Colonic mucosa (tissue), 4 donors: ENCODE measurements at places on chromosomes 3 and 15. TPM values are rescaled to one million over a fixed set of nuclear protein-coding genes. Genes with fewer than 3 reads are reported as not detected.

PPM1L gene
- 15.6 TPM for total RNA-seq

KBTBD8 gene
- 5.0 TPM for total RNA-seq

ADIPOQ gene
- total RNA-seq, result 0.58 TPM

PCSK6 gene
- 29.9 TPM for total RNA-seq

- no peak for DNase-seq
Measured at GRCh38 chr3:55333046-55333445, 154.1 kb downstream of the WNT5A start.

DNA sequence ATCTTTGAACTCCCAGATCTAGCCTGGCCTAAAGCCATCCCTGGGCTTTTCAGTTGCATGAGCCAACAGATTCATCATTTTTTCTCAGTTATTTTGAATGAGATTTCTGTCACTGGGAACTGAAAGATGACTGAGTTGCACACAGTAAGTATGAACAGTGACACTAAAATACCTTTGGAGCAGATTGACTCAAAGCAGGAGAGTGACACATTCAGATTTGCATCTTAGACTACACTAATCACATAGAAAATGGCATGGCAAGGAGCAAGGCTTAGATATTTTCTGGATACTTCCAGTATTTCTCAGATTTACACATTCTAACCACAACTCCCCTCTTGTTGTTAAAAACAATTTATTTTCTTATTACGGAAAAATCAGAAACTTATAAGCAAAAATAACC, 32.8 kb downstream of the SEC62 start:
- DNase-seq, result no peak

- no peak for DNase-seq
Measured at GRCh38 chr3:154250291-154250690, 74.0 kb downstream of the DHX36 start.

DNA sequence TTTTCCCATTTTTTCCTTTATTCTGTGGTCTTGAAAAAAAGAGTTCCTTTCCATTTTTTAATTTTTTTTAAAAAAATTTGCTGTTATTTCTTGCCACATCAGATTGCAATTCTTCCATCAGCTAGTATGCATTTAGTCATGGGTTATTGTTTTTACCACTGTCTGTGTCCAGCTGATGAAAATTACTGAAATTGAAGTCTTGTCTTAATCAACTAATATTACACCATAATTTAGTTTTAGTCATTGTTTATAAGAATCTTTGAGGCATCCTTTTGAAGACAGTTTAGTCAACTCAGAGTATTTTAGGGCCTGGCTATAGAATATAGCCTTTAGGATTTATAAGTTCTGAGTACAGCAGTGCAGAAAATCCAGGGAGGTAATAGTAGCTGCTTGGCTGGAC, 172.1 kb downstream of the LRTM1 start:
- no peak for DNase-seq

DNA sequence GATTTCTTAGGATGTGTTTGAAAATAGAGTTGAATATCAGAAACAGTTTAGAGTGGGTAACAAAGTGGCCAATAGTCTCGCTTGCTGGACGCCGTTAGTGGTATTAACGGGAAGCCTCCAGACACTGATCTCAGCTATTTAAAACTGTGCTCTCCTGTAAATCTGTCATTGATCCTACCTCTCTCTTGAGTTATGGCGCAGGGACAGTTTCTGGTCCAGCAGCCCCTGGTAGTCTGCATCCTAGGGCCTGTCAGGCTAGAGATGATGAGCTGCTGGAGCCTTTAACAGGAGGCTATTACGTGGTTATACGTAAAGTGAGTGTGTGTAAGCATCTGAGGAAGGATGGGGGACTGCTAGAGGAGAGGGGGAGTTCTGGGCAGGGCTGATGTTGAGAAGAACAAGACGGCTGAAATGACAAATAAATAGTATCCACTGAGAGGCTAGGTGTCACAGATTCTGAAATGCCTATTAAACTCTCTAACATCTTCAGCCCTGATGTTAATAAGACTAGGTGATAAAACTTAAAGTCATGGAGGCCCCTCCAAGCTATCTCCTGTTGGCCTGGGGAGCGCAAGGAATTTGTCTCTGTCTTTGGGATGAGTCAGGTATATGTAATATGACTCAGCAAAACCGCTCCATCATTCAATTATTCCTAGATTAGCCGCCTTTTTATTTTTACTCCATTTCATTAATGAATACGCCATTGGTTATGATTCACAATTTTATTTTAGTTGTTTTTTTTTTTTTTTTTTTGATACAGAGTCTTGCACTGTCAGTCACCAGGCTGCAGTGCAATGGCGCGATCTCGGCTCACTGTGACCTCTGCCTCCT, 155.7 kb downstream of the GREM1 start:
- no peak for DNase-seq

DNA sequence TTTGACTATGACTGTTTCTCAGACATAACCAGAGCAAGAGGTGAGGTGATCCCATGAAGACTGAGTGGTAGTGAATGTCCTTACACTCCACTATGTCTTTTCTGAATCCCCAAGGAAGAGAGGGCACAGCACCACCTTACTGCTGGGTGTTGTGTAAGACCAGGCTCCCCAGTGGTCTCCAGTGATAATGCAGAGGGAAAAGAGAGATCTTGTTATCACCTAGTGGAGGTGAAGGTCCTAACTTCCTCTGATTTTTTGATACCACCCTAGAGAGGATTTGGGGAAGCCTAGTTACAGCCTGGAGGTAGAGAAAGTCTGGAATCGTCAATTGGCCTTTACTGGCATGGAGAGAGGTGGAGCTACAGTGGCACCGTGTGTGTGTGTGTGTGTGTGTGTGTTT, 288.0 kb upstream of the BCHE start:
- DNase-seq, result no peak
